ENCODE measurements at places on chromosomes 3 and 15. TPM values are rescaled to one million over a fixed set of nuclear protein-coding genes. Genes with fewer than 3 reads are reported as not detected.

DNA sequence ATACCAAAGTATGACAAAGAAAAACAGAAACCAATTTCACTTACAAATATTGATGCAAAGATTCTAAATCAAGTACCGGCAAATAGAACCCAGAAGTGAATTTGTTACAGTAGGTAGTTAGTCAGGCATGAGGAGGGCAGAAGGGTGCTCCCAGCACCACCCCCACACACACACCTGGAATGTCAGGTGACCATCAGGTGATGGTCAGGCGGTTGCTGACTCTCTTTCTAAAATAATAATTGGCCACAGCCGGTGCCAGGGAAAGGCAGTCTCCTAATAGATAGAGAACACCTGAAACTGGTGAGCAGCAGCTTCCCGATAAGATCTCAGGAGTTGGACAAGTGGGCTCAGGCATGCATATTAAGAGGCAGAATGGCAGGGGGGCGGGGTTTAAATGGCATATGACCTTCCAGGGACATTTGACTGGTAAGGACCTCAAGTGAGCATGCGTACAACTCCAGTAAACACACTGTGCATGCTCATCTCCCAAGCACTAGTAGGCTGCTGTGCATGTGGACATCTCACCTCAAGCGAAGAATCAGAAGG, 131.1 kb downstream of the ANO10 start:
- H3K36me3 ChIP-seq: no peaks in the 10 kb centered on the region
- no peak for DNase-seq
- peaks cover 19% of the 10 kb centered on the region for H3K27me3 ChIP-seq
- H3K27ac ChIP-seq: no peak overlapping the region

STAC gene
- total RNA-seq: not detected

GRCh38 chr3:58071480-58071971, 63.3 kb downstream of the FLNB start:
- DNase-seq: no peak
- no peak overlapping the region for H3K27ac ChIP-seq
- H3K4me3 ChIP-seq: no peak overlapping the region
- H3K4me1 ChIP-seq: peaks cover 21% of the 10 kb centered on the region
- peaks cover 4% of the 10 kb centered on the region for H3K36me3 ChIP-seq

GRCh38 chr15:48802257-48802656, 8.6 kb downstream of the CEP152 start:
- no peak for DNase-seq
- peaks cover 48% of the 10 kb centered on the region for H3K36me3 ChIP-seq
- no peak overlapping the region for H3K4me3 ChIP-seq
- no peaks in the 10 kb centered on the region for H3K27me3 ChIP-seq

DNA sequence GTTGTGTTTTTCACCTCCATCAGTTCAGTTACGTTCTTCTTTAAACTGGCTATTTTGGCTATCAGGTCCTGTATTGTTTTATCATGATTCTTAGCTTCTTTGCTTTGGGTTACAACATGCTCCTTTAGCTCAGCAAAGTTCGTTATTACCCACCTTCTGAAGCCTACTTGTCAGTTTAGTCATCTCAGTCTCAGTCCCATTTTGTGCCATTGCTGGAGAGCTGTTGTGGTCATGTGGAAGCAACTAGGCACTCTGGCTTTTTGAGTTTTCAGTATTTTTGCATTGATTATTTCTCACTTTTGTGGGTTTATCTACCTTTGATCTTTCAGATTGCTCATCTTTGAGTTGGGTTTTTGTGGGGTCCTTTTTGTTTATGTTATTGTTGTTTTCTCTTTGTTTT, 151.3 kb downstream of the CFAP20DC start:
- peaks cover 13% of the 10 kb centered on the region for H3K27me3 ChIP-seq
- H3K36me3 ChIP-seq: peaks cover 7% of the 10 kb centered on the region
- H3K4me3 ChIP-seq: no peak overlapping the region
- H3K4me1 ChIP-seq: peaks cover 31% of the 10 kb centered on the region

Data from activated T-helper 2 cell treated with anti-CD3 and anti-CD28 coated beads, Interferon-gamma antibody, Interleukin-2, Interleukin-4, amounts not matched to agents 10 μg/mL and 5 μg/mL and 100 μg/mL, durations not matched to agents 14 hours and 24 hours and 36 hours (primary cell).